ENCODE measurements at places on chromosomes 3 and 15.

- DNase-seq = peak; percentile 57
Observed at GRCh38 chr15:41894791-41895463, 1.1 kb upstream of the SPTBN5 start.

DNA sequence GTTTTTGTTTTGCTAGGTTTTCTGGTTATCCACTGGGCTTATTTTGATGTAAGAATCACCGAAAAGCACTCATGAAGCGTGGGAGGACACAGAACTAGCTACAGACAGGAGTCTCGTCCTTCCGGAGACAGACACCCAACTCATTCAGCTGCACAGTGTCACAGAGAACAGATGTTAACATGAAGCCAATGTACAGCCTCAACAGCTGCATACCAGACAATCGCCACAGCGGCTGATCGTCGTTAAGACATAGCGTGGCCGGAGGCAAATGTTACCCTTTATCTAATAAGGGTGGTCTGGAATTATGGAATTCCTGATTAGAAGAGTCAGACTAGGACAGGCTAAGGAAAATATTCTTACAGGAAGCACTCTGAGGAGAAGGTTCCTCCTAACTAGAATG, 1.1 kb upstream of the PYGO1 start:
- DNase-seq = no peak

DNA sequence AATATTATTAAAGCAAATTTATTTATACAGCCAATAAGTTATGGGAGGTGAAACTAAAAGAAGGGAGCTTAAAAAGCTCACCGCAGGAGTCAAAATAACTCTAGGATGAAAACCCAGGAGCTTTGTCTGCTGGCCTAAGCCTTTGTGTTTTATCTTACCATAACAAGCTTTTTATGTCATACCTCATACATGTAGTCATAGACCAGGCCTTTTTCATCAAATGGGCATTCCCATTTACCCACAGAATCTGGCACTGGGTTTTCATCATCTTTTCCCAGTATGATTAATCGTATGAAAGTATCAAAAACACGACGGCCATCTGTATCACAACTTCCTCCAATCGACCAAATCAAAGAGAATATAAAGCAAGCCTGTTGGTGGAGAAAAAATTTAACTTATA, 122.8 kb downstream of the DNAH12 start:
- DNase-seq = no peak

GRCh38 chr3:155354658-155355057, 61.2 kb upstream of the STRIT1 start:
- DNase-seq = no peak

GRCh38 chr15:52415628-52416027, 113.1 kb downstream of the MYO5A start:
- no peak for DNase-seq

- peak; percentile 49 for DNase-seq
Observed at GRCh38 chr3:77038930-77039605, 831 bp upstream of the ROBO2 start.

- DNase-seq = no peak
Observed at GRCh38 chr15:93942269-93942694, 289.1 kb upstream of the MCTP2 start.

DNA sequence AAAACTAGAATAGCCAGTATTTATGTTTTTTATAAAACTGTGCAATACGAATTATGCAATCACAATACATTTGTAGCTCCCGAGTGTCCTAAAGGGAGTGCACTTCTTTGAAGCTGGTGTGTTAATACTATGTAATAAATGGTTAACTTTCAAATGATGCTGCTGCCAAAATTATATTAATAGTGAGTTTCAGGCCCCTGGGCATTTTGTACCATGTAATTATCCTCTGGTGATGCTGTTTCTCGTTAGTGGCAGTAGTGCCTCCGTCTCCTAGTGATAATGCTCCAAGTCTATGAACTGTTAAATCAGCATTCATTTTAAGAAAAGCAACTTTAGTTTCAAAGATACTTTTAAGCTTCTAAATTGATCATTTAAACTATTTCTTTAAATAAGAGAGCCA, 132.7 kb upstream of the BHLHE40 start:
- no peak for DNase-seq

All from NCI-H2171 (cell line).